ENCODE measurements at places on chromosomes 5 and 9.

DNA sequence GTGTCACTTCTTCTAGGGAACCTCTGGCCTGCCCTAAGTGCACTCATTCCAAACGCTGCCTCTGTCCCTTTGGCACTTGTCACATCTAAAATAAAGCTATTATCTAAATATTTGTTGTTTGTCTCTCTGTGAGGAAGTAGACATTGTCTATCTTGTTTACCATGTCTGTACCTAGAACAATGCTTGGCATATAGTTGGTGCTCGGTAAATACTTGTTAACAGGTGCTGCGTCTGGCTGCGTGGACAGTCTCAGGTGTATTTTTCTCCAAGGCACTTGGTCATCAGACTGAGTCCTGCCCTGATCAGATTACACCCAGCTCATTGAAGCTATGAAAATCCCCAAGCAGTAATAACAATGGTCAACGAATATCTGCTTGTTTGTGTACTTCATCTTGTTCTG, 174.9 kb upstream of the SMIM23 start:
- DNase-seq: no peak

- no peak for DNase-seq
These were observed 528.8 kb downstream of the IRX1 start for GRCh38 chr5:4124221-4124970.

GRCh38 chr5:8391911-8392310, 523.0 kb downstream of the MTRR start:
- DNase-seq: no peak

DNA sequence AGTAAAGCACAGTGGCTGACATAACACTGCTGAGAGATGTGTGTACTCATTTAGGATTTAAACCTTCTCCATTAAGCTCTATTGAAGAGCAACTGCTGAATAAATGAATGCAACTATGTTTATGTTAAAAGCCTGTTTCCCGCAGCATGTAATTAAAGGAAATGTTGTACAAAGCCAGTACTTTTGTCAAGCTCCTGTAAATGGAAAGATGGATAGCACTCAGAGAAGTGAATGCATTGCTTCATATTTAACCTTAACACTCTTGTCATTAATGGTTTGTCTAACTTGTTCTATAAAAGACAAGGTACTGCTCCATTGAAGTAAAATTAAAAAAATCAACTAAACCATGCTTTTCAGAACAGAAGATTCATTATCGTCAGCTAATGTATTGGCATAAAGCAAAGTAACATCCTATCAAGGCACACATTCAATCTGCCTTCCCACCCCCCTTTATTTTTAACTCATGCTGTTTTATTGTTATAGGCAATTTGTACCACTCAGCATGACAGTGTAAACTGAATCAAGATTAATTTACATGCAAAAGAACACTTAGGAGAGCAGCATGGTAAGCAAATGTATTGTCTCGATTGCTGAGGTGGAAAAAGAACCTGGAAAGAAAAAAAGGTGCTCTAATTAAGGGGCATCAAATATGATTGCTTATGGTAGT, 240.9 kb upstream of the TBCA start:
- no peak for DNase-seq

- DNase-seq: no peak
These were observed 18.8 kb upstream of the TEK start for GRCh38 chr9:27090231-27090630.

DNA sequence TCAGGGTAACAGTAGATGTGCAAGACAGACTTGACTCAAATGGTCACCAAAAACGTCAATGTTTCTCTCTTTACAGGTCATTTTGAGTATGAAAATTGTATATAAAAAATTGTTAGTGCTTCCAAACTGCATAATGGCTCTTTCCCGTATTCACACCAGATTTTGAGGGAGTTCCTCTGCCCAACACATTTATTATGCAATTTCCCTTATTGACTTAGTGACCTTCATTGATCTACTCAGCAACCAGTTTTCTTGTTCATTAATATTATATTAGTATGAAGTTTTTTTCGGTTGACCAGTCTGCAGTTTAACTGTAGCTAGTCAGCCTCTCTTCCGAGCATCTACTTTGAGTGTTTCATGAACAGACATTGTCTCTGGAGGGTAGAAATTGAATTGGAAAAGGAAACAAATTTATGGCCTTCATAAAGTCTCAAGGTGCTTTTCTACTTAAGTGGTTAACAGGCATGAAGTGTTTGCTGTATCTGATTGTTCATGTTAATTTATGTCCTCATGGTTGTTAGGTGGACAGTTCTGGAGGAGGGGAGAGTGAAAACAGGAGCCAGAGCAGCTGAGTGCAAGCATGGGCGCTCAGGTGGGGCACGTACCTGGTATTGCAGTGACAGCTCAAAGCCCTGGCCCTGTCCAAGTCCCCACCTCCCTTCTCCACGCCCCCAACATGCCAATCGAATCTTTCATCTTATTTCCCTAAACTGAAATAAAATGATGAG, 240.2 kb downstream of the RFK start:
- DNase-seq: no peak

- no peak for DNase-seq
These were observed 70.3 kb downstream of the ZNF366 start for GRCh38 chr5:72436796-72437471.

GRCh38 chr5:116557669-116558271, 16.9 kb downstream of the SEMA6A start:
- DNase-seq: peak; percentile 26

DNA sequence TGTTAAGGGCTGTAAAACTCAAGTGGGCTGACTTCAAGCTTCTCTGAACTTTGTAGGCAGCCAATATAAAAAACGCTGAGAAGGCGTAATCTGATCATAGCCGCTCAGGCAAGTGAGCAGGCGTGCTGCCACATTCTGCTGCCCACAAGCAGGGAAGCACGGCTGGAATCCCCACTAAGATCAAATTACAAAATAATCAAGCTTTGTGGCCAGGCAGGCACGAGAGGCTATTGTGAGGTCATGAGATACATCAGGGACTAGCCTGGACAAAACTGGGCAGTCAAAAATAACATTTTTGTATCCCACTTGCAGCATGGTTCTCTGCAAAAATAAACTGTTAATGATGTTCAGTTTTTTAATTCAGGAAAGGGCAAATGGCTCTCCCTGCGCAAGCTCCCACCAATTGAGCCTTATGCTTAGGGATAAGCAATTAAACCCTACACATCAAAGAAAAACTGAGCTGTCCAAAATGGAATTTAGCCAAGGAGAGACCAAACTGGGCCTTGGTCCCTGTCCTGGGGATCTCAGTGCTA, 64.0 kb downstream of the POU5F2 start:
- DNase-seq: peak; percentile 76

DNA sequence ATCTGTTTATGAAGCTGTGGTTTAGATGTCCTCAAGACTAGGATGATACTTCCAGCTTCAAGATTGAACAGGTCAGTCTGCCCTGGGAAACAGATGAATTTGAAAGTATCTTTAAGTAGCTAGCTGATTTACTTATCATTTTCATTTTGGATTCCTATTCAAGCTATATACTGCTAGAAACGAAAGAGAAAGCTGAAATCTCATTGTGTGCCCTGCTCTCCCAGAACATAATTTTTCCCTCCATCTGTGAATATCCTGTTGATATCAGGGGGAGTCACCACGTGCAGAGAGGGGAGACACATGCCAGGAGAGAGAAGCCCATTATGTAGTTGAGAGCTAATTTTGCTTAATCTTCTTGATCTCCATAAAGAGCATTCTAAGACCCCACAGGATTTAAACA, 439.1 kb downstream of the NR2F1-AS1 start:
- peak; percentile 39 for DNase-seq

DNA sequence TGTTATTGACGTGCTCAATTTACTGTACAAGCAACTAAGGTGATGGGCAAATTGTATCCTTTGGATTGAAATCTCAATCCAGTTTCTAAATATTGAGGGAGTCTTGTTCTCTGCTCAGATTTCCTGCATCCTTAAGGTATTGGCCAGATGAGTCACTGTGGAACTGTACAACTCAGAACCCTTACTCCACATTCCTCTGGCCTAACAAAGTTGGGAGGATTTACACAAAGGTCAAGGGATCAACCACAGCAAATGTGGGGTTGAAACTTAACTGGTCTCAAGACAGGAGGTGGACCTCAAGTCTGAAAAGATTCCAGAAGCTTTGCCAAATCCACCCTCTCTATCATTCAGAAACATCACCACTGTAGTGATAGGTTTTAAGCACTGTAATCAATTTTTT, 81.5 kb upstream of the AGXT2 start:
- DNase-seq: no peak

- DNase-seq: no peak
These were observed 42.1 kb upstream of the GPR21 start for GRCh38 chr9:122991370-122991830.

DNA sequence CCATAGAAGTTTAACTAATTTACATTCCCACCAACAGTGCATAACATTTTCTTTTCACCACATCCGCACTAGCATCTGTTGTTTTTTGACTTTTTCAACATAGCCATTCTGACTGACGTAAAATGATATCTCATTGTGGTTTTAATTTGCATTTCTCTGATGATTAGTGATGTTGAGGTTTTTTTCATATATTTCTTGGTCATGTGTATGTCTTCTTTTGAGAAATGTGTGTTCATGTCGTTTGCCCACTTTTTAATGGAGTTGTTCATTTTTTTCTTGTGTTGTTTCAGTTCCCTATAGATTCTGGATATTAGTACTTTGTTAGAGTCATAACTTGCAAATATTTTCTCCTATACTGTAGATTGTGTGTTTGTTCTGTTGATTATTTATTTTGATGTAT, 163.4 kb downstream of the FER start:
- no peak for DNase-seq

GRCh38 chr5:35129921-35130485, 82.3 kb upstream of the AGXT2 start:
- DNase-seq: no peak

DNA sequence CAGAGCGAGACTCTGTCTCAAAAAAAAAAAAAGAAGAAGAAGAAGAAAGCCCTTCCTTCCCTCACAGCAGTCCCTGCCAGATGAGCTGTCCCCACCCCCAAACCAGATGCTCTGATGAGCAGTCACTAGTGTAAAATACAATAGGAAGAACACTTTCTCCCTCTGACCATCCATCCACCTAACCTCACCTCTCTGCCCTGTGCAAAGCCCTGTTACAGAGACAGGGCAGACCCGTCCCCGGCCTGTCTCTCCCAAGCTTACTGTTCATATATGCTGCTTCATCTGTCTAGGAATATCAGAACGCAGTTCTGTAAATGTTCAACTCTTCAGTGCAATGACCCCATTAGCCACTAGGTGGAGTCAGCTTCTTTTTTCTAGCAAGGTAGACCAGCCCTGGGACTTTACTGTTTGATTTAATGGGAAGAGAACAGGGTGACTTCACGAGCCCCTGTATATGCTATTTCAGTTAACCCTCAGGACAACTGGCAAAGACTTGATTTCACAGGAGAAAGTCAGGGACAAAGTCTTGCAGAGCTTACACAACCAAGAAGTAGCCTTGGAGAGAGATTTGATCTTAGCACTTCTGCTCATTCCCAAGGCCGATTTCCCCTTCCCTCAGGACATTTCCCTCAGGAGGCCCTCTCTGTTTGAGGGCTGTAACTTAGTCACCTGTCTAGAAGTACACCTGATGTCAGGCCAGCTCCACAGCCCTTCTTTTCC, 14.9 kb upstream of the FGFR4 start:
- peak; percentile 68 for DNase-seq

DNA sequence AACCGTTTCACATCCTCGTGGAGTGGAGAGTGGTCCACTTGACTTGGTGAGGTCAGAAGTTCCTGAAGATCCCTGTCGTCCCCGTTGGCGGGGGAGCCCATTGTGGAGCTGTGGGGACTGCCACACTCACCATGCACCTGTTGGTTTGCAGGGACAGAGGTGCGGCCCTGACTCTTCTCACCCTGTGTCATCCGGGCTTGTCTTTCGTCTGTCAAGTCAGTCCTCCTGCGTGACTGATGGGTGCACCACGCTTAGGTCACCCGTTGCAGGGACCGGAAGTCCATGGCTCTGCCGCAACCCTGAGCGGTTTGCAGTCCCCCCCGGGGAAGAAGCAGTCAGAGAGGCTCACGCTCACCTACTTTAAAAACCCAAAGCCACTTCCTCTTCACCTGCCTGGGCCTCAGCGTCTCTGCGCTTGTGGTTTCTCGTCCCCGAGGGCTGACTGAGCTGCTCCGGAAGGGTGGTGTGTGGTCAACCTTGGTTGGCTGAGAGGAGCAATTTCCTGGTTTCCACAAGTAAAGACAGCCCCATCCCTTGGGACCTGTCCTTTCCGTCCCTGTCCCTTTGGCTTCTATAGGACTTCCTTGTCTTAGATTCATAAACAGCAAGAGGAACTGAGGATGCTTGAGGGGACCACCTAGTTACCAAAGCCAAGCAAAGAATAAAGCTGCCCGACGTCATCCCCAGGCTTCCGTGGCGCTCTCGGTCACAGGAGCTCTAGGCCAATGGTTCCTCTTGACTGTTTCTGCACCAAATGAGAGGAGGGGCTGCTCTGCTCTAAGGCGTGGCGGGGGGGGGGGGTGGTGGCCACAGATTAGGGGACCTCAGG, 53.2 kb downstream of the USP20 start:
- no peak for DNase-seq

DNA sequence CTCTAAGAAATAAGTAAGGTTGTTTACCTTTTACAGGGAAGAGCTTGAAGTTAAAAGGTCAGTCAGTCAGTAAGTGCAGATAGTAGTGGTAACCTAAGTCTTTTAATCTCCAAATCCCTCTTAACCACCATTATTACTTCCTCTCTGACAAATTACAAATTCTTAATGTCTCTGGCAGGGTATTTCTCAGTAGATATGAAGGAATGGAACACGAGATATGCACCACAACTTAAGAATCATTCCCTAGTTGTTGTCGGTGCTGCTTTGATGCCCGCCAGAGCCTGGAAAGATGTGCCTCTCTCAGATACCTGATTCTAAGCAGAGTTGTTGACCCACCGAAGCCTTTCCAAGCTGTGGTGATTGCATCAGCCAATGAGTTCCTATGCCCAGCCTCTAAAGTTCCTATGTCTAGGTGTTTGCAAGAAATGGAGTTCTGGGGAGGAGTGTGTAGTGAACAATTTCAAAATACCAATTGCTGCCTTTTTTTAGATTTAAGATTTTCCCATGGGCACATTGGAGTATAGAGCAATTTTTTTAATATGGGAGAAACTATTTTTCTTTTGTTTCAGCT, 78.5 kb downstream of the CD180 start:
- no peak for DNase-seq

DNA sequence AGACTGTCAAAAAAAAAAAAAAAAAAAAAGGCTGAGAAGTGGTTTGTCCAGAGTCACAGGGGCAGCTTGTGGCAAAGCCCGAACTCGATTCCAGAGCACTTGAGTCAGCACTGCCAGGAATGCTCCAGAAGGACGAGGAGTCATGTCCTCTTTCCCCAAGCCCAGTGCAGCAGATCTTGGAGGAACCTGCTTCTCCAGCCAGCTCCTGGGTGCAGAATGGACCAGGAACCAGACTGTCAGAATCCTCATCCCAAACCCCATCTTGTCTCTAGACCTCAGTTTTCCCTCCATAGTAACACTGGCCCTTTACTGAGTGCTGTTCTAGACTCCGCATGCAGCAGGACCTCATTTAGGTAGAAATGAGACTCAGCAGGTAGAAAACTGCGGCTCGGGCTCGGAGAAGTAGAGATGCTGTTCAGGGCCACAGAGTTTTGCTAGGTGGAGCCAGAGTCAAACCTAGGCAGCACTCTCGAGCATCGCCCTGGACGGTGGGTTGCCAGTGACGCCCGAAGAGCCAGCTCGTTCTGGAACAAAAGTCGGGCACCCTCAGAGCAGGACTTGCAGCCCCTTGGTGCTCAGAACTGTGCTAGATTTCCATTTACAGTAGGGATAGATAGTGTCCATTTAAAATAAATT, 15.4 kb downstream of the CD74 start:
- DNase-seq: no peak

GRCh38 chr9:132487980-132488535, 78.0 kb downstream of the CFAP77 start:
- peak; percentile 34 for DNase-seq

All from NCI-H524 (cell line).